ENCODE measurements at places on chromosomes 2 and 18.

- DNase-seq: no peak
Measured at GRCh38 chr2:33441235-33441810, 35.1 kb upstream of the RASGRP3 start.

GRCh38 chr2:96734880-96735583, 4.8 kb downstream of the LMAN2L start:
- no peak for DNase-seq

DNA sequence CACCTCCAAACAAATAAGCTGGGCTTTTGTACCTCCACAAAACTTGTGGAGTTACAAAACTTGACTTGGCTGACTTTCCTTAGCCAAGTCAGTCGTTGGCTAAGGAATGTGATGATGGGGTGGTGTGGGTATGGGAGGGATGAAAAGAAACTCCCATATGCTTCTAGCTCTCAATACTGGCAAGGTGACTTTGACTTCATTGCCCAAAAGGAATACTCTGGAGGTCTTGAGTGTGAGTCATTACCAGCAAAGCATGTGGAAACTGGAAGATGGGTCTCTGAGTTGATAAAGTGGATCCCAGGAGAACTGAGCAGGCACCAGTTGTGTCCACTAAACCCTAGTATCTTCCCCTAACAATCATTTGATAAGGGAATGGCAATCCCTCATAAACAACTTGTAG, 226.7 kb downstream of the GULP1 start:
- DNase-seq: no peak

DNA sequence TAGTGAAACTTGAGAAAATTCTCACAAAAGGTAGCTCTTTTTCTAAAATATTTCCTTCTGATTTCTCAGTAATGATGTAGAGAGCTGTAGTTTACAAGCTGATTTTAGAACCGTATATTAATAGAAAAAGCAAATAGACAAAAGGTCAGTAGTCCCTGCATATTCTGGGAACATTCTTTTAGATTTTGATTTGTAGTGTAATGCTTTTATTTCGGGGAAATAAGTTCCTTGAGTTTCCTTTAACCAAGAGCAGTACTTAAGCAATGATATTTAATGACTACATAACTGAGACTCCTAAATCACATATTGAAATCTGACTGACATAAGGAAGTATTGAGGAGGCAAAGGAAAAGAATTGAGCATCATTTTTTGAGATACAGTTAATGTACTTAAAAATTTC, 22.4 kb downstream of the NBEAL1 start:
- DNase-seq: no peak

DNA sequence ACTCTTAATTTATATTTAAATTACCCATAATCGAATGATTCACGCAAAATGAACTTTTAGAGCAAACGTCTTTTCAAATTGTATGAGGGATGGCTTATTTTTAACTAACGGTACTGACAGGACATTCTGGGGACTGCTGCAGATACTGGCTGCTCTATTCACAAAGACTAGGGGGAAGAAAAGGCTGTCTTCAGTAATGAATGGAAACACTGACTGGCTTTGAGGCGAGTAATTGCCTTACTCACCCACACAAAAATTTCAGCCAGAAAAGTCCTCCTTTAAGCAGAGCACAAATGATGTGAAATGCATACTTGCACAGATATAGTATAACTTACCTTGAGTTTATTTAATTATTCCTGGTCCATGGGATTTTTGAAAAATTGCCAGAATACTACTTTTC, 852.6 kb downstream of the DPP10 start:
- no peak for DNase-seq

GRCh38 chr2:31141443-31142085, 3.3 kb upstream of the GALNT14 start:
- DNase-seq: no peak

GRCh38 chr2:152221839-152222238, 46.3 kb upstream of the STAM2 start:
- no peak for DNase-seq

- no peak for DNase-seq
Measured at GRCh38 chr2:21754164-21754788, 630.5 kb downstream of the TDRD15 start.

GRCh38 chr2:33448220-33448899, 28.1 kb upstream of the RASGRP3 start:
- DNase-seq: no peak

DNA sequence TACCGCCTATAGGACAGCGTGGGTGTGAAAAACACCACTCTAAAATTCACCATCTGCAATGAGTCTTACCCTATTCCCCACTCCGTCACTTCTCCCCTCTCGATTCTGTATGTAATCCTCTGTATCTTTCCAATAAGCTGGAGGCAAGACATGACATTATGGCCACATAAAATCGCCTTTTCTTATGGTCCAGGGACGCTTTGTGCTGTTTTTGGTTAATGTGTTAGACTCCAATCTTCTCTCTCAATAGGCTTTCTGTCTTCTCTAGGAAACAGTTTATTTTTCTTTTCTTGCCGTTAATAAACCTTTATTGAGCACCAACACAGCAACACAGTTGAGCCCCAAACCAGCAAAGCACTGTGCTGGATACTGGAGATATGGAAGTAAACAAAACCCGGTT, 37.9 kb upstream of the ZCCHC2 start:
- no peak for DNase-seq

GRCh38 chr2:216119986-216120385, 10.8 kb downstream of the XRCC5 start:
- DNase-seq: no peak
